MCF 10A (cell line): ENCODE measurements at places on chromosomes 3 and 15. TPM values are rescaled to one million over a fixed set of nuclear protein-coding genes. Genes with fewer than 3 reads are reported as not detected.

DNA sequence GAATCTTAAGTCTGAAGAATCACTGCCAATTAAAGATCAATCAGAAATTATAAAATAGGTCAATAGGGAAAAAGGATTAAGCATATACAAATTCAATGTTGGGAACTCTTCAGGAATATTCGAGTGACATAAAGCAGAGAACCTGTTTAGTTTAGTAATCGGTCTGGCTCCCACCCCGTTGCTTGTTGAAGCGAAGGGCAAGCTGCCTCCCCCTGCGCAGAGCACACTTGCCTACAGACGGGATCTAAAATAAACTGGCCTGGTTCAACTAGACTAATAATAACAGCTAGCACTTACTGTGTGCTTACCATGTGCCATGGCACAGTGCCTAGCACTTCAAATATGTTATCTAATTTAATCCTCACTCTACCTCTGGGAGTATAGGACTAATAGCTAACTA lies 8.6 kb downstream of the SEMA6D start:
- no peak for DNase-seq

- DNase-seq: no peak
Observed at GRCh38 chr3:183984749-183985729, 32.6 kb downstream of the ABCC5 start.

The KCNMB2 gene
- not detected in 2 replicates for total RNA-seq

The ROPN1 gene
- total RNA-seq: not detected in 2 replicates

The CELSR3 gene
- 17.6 and 21.5 TPM in 2 replicates for total RNA-seq

- DNase-seq: no peak
Observed at GRCh38 chr15:97146929-97147870, 813.3 kb upstream of the ARRDC4 start.

The TIGIT gene
- total RNA-seq: not detected in 2 replicates

The DAZL gene
- not detected in 2 replicates for total RNA-seq

DNA sequence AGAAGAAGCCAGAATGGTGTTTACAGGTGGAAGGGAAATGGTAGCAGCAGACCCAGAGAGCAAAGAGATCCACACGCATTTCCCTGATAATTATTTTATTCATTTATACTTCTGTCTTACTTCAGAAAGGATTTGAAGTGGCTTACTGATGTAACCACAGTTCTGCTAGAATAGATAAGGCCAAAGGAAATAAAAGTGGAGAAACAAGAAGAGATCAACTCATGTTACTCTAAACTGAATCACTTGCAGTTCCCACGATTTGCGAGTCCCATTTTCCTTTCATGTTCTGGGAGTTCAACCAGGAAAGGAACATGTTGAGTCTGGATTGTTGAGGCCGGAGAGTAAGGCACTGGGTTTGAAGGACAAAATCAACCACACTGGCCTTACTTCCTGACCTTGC lies 151.8 kb downstream of the MYRIP start:
- DNase-seq: no peak

The PXYLP1 gene
- total RNA-seq: 2.1 and 5.4 TPM in 2 replicates

GRCh38 chr3:73292220-73292619 lies 230.8 kb downstream of the EBLN2 start:
- no peak for DNase-seq

The SH2D7 gene
- total RNA-seq: not detected in 2 replicates

GRCh38 chr3:186538779-186539178 lies 5.4 kb downstream of the CRYGS start:
- no peak for DNase-seq

GRCh38 chr3:45110509-45110833 lies 35.7 kb downstream of the CDCP1 start:
- DNase-seq: no peak

GRCh38 chr15:70127288-70127746 lies 29.6 kb upstream of the TLE3 start:
- DNase-seq: no peak

DNA sequence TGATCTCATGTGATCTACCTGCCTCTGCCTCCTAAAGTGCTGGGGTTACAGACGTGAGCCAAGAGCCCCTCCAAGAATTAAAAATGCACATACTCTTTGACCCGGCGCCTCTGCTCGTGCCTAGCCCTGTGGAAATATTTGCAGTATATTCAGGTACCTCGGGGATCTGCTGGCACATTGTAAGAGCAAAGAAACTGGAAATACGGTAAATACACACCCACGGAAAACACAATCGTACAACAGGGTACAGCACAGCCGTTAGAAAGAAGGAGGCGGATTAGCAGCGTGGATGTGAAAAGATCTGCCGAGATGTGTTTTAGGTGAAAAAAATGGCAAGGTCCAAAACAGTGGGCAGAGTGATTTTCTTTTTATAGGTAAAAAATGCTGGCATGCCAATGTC lies 6.1 kb upstream of the HDAC11 start:
- DNase-seq: no peak

DNA sequence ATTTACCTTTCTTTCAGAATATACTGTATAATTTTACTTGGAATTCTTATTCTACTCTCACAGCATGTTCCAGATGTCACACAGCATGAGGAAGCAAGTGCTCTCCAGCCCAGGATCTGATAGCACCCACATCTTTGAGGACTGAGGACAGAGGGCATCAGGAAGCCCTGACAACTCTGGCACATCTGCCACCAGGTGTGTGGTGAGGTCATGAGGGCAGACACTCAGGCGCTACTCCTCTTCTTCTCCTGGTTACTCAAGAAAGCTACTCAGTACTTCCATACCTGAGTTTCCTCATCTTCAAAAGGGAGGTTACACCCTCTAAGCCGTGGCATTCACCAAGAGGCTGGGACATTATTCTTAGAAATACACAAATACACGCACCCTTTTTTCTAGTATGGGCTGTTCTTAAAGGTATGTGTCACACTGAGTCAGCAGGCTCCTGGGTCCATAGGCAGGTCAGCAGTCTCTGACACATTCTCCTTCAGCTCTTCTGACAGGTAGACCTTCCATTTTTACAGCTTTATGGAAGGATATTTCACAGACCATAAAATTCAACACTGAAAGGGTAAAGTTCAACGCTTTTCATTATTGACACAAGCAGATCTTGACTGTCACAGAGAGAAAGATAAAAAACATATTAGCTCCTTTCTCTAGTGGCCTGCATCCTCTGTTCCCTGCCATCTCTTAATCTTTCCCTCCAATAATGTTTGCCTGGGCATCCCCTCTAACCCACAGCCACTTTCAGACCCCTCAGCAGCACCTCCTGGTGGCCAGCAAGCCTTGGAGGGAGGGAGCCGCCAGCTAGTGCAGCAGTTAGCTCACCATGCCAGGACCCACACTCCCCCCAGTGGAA lies 103.2 kb upstream of the TJP1 start:
- peak; percentile 68 for DNase-seq

DNA sequence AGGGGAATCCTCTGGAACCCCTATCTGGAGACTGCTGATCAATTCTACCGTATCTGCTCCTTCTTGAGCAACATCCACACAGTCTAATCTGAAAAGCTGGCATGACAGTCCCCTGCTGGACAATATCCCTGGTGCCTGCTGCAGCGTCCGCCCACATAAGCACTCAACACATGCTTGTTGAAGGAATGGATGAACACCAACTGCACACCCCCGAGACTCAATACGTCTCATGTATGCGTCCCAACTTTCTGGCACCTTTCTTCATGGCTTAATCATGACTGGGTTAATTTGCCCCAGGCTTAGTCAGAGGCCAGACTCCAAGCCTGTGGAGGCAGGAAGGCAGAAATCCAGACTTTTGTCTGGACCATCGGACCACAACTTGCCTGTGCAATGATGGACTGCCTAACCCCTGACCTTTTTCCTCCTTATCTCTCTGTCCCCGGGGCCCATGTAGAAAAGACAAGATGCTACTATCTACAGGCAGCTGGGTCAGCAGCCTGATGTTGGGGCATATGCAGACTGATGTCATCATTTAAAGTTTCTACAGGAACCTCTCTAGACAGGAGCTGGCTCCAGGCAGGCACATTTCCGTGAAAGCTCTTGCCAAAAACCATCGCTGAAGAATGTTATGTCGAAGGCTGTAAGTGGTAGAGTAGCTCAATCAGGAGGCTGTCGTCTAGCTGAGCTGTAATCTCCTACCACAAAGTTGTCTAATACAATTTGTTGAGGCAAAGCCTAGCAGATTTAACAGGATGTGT lies 114.1 kb upstream of the TPM1 start:
- DNase-seq: peak; percentile 72

The BOC gene
- total RNA-seq: 1.8 and 2.3 TPM in 2 replicates

The AADACL2 gene
- not detected in 2 replicates for total RNA-seq

- no peak for DNase-seq
Observed at GRCh38 chr15:54638666-54639065, 558.1 kb downstream of the RSL24D1 start.

DNA sequence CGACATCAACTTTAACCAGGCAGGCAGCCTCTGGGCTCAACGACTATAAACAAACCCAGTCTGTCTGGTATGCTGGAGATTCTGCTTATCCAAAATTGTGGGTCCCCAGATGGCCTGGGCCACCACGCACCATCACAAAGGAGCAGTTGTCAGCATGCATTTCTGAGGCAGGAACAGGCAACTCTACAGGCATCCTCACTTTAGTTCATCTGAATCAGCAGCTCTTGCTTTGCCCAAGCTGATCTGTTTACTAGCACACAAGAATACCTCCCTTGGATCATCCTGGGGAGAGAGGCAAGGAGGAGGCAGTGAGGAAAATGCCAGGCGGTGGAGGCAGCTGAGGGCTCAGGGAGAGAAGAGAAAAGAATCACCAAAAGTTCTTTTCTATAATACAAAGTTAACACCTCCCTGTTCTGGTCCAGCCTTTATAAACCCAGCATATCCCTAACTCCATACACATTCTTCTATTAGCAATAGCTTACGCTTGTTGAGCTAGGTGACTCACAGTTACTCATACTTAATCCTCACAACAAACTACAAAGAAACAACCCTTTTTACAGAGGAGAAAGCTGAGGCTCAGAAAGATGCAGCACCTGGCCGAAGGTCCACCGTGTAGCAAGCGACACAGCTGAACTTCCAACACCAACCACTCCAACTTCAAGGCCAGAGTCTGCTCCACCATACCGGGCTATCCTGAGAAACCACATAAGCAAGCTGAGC lies 33.6 kb downstream of the ZDHHC3 start:
- DNase-seq: peak; percentile 33

GRCh38 chr15:62118520-62119226 lies 46.4 kb downstream of the C2CD4B start:
- DNase-seq: no peak

DNA sequence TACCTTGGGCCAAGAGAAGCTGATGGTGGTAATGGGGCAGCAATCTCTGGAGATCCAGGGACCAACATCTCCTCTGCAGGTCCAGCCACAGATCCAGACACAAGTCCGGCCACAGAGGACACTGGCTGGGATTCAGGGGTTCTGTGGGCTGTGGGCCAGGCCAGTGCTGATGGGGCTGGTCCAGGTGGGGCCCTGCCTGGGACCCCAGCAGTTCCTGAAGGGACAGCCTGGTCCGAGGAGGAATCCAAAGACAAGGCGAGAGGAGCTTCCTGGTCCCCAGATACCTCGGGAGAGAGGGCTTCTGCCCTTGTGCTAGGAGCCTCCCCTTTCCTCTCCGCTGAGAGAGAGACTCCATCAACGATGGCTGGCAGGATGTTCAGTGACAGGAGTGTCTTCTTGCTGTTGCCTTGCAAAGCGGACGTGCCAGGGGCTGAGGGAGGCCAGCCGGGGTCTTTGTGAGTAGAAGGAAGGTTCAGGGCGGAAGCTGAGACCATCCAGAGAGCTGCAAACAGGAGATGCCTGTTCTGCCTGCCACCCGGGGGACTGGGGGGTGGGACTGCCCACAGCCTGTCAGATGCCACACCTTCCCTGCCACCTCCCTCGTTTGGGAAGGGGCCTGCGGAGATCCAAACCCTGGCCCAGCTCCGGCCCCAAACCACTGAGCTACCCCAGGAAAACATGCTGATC lies 24.5 kb upstream of the GOLGA6C start:
- no peak for DNase-seq

The CHRNA3 gene
- not detected in 2 replicates for total RNA-seq

The GHSR gene
- not detected in 2 replicates for total RNA-seq

The COL6A5 gene
- not detected in 2 replicates for total RNA-seq

GRCh38 chr15:35557544-35557943 lies 11.6 kb upstream of the DPH6 start:
- peak; percentile 68 for DNase-seq

DNA sequence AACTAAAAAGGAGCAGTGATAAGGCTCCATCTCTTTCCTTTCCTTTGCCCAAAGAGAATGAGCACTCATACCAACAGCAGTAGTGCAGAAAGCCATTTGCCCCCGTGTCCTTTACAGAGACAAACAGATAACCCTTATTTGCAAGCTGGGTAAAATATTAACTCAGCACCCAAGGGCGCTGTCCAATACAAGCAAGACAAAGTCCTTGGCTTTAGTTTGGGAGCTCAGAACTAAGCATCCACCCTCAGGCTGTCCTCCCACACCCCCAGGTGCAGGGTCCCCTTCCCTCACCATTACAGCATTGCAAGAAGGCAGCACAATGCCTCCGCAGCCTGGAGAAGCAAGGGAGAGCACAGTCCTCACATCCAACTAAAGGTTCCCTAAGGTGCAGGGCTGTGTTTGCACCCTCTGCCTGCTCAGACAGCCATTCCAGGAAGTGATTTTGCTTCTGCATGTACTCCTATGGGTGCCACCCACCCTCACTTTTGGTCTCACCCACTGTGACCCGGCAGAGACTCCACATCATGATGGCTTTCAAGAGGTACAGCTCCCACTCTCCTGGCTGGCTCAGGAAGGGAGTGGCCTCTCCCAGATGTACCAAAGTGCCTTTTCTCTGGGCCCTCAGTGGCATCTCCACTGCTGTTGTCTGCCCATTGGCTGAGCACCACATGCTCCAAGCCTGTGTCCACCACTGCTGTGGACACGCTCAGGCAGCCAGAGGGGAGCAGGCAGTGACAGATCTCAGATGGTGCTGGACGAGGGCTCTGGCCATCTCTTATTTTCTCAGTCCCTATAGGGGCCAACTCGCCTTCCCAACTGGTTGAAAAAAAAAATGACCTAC lies 34.1 kb upstream of the HES1 start:
- no peak for DNase-seq

The CPNE9 gene
- total RNA-seq: not detected in 2 replicates

The CDCP1 gene
- 180 and 208 TPM in 2 replicates for total RNA-seq

The SAMMSON gene
- not detected in 2 replicates for total RNA-seq

- DNase-seq: peak; percentile 71
Observed at GRCh38 chr15:57732526-57733331, 26.2 kb downstream of the POLR2M start.

- DNase-seq: no peak
Observed at GRCh38 chr3:3119393-3119851, 7.3 kb upstream of the TRNT1 start.

The CFAP100 gene
- not detected in 2 replicates for total RNA-seq

GRCh38 chr15:65420975-65421359 lies 1.8 kb downstream of the IGDCC4 start:
- no peak for DNase-seq

The ALDH1A2 gene
- total RNA-seq: 1.2 and 1.3 TPM in 2 replicates

The LHFPL4 gene
- not detected in 2 replicates for total RNA-seq

DNA sequence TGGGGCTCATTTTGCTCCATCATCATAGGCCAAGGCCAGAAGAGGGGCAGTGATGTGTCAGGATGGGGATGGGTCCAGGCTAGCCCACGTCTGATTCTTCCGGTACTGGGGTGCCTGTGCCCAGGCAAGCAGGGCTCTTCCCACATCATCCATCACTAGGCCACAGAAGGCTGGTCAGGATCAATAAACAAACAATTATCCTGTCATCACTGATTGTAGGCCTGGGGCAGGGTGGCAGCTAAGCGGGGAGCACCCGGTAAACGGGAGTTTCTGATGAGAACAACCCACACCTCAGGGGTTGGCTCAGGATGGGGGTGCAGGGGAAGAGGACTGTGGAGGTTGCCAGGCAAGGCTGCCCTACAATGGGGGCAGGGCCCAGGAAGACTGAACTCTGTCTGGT lies 18.1 kb upstream of the CACNA2D2 start:
- no peak for DNase-seq
